SJSA1 (cell line): ENCODE measurements at places on chromosomes 1 and 21. TPM values are rescaled to one million over a fixed set of nuclear protein-coding genes. Genes with fewer than 3 reads are reported as not detected.

GRCh38 chr1:44366371-44366975, 11.4 kb upstream of the ERI3 start:
- no peak for DNase-seq

DNA sequence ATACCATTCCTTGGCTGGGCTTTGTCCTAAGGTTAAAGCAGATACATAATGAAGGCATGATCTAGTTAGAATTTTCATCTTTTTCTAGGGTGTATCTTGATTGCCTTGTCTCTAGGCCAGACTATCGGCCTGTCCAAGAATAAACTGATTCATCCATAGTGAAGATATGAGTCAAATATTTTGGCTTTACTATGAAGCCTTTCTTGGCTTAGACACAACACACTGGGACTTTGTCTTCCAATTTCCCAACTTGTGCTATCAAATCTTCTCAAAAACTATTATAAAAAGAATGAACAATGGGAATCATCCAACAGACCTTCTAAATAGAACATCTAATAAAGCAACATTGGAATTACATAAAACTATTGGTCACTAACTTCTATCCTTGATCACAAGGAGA, 64.8 kb downstream of the WARS2 start:
- no peak for DNase-seq

DNA sequence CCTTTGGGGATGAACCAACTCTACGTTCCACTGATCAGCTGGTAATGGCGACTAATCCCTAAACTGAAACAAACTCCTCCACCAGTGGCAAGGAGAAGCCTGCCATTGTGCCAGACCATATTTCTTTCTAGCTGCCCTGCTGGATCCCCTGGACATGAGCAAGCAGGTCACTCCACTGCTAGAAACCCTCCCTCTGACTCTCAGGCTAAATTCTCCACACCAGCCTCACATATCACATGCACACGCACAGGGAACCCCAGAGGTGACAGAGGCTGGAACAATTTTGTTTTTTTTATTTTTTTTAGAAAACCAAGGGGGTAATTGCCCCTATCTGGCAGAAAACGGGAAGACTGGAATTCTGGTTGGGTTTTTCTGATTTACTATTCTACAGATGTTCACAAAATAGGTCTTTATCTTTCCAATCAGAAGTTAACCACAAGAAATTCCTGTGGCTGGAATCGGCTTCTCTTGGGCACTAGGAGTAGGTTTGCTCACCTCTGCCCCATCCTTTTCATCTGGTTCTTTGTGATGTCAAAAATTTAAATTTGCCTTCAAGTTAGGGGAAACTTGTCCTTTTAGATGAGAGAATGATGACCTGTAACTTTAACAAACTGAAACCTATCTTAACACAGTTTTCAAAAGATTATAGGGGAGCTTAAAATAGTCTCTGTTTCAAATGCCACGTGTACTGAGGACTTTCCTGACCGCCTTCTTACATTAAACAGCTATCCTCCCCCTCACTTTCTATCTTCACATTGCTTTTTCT, 258.1 kb downstream of the SDCCAG8 start:
- no peak for DNase-seq

- DNase-seq: no peak
Measured at GRCh38 chr1:56923201-56923600, 42.6 kb downstream of the C8B start.

- no peak for DNase-seq
Measured at GRCh38 chr1:46158312-46159281, 16.3 kb upstream of the TSPAN1 start.

DNA sequence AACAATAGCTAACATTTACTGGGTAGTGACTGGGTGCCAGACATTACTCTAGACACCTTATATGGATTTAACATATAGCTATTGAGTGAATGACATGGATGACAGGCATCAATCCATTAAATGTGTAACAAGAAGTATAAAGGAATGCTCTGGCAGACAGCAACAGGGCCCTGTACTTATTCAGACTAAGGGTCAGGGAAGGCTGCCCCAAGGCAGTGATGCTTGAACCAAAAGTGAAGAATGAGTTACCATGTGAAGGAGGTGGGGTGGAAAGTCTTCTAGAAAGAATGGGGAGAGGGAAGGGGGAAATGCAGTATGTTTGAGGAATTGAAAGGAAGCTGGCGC, 8.3 kb upstream of the PTPRF start:
- no peak for DNase-seq

The ELF3 gene
- 0.05 TPM in 1 of 2 replicates, not detected in the other for total RNA-seq

The PADI1 gene
- 0.34 and 1.5 TPM in 2 replicates for total RNA-seq

DNA sequence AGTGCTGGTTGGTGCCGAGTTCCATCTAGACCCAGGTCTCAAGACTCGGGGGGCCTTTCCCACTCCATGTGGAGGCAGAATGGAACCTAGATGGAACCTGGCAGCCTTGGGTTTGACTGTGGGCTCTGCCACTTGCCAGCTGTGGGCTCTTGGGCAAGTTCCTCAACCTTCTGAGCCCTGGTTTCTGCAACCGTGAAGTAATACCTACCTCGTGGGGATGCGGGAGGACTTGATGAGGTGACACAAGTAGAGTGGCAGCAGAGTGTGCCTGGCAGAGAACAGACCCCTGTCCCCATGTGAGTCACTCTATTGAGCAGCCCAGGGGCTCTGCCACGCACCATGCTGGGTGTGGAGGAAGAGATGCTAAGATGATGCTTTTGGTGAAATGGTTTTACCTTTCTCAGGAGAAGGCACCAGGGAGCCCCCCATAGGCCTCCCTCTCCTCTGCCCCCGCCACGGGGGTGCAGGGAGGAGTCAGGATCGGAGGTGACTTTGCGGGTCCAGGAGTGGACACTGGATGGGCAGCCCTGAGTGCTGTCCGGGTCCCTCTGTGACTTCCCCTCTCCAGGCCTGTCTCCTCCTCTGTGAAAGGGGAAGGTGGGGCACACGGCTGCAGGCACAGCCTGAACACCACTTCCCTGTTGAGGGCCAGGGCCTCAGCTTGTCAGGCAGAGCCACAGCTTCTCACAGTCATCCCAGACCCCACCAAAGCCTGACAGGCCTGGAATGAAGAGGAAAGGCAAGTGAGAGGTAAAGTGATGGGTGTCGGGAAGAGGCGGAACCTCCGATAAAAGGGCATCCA, 36.7 kb upstream of the EDN2 start:
- no peak for DNase-seq

DNA sequence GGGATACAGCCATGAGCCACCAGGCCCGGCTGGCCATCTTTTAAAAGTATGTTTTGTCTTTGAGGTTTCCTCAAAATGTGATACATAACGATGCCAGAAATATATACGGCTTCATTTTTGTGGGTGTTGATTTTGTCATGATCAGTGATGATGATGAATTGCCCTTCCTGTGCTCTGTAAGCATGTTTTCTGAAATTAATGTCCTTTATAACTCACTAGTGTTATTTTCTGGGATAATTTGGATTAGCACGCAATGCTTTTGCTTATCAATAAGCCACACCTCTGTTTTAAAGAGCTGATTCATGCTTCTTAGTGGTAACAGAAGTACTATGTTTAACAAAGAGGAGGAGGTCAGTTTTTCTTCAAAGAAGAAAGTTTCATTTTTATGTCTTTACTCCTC, 25.6 kb downstream of the PHACTR4 start:
- DNase-seq: no peak

DNA sequence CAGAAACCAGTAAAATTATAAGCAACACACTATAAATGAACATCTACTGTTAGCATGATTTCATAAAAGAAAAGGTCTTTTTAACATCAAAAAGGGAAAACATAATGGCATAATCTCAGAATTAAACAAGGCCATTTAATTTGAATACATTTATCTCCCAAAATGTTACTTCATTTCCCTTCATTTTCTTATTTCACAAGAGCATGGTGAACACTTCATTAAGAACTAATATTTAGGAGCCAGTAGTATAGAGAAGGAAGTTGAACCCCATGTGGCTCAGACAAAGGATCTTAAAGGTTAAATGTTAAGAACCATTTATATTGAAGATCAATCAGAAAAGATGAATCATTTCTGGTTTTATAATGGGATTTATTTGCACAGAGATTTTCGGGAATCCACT, 981.7 kb downstream of the TTLL7 start:
- no peak for DNase-seq

The IGSF21 gene
- total RNA-seq: not detected in 2 replicates

GRCh38 chr1:45359882-45360513, 19.8 kb upstream of the MUTYH start:
- DNase-seq: no peak
